ENCODE measurements at places on chromosomes 3 and 15.

GRCh38 chr15:101068523-101068960, 149.4 kb downstream of the LRRK1 start:
- no peak for DNase-seq

- no peak for DNase-seq
Observed at GRCh38 chr3:118525077-118525476, 509.6 kb downstream of the IGSF11 start.

DNA sequence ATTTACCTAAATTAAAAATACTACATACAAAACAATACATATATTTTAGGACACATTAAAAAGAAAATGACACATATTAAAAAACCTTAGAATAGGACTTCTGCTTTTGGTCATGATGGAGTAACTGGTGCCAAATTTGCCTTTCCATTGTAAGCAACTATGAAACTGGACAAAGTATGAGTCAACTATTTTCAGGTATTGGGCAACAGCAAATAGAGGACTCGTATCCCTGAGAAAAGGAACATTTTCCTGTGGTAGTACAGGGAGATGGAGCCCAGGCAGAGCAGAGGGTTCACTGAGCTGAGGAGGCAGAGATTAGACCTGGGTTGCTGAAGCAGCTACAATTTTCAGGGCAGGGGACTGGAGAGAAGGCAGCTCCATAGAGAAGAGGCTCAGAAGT, 14.7 kb downstream of the CCR1 start:
- DNase-seq = no peak

GRCh38 chr3:42012383-42012934, 50.6 kb upstream of the ULK4 start:
- DNase-seq = no peak

GRCh38 chr3:151383111-151383510, 1.4 kb downstream of the P2RY12 start:
- DNase-seq = no peak

- DNase-seq = no peak
Observed at GRCh38 chr3:178139116-178139515, 397.1 kb upstream of the KCNMB2 start.

DNA sequence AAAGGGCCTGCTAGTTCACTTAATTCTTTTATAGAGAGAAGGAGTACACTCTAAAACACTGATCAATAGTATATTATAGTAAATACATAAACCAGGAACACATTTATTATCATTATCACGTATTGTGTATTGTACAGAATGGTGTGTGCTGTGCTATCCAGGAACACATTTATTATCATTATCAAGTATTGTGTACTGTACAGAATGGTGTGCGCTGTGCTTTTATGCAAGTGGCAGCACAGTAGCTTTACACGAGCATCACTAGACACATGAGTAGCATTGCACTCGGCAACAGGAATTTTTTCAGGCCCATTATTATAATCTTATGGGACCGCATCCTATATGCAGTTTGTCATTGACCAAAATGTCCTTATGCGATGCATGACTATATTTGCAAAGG, 20.9 kb upstream of the MUC20 start:
- DNase-seq = no peak

DNA sequence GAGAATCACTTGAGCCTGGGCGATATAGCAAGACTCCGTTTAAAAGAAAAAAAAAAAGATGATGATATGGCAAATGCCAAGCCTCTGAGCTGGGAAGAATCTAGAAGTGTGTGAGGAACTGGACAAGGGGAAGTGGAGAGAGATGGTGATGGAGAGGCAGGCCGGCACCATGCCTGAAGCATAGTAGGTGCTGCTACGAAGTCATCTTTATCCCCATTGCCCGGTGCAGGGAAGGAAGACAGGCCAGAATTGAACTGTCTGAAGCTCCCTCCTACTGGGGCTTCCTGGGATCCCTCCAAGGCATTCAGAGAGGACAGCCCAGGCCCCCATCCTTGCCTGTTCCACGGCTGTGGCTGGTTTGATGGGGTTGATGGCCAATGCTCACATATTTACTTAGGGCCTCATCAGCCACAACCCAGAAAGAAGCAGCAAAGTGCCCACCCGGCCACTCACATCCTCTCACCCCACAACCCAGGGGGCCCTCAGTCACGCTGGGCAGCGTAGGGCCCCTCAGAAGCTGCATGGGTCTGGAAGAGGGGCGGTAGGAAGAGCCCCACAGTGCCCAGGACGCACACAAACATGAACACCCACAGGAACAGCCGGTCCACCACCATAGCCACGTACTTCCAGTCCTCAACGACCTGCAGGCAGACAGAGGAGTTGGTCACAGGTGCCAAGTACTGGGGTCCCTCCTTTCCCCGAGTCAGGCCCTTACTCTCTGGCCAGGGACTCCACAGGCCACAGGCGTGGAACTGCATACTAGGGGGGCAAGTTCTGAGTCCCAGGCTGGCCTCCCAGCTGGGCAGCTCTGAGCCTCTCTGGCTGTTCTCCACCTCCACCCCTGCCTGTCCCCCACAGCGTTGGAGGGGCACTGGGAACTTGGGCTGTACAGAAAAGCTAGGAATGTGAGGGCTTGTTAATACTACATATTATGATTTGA, 4.1 kb upstream of the CHRNA3 start:
- DNase-seq = no peak

DNA sequence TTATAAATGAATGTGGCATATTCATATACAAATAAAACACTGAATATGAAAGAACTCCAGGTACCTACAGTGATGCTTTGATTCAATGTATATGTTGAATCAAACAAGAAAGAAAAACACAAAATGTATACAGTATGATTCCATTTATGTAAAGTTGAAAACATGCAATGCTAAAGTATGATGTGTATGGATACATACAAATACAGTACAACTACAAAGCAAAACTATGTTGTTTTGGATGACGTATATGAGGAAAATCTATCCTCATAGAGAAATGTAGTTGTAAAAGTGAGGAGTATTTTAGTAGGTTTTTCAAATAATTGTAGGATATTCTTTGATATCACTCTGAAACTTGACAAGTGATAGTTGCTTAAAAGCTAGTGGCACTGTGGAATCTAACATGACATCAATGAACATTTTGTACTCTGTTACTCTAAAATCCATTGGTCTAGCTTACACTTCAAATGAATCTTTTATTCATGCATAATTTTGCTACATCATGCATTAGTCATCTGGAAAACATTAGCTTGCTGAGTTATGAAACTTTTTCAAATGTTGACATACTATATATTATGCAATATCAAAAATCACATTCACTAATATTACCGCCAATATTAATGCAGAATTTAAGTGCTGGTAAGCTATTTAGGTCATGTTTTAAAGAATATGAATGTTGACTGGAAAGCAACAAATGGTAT, 278.1 kb upstream of the CHRNA7 start:
- DNase-seq = no peak

- DNase-seq = no peak
Observed at GRCh38 chr3:14077310-14077709, 47.4 kb downstream of the CHCHD4 start.

GRCh38 chr3:33833408-33834095, 35.1 kb downstream of the PDCD6IP start:
- DNase-seq = no peak

GRCh38 chr15:65394280-65394789, 16.5 kb upstream of the IGDCC3 start:
- no peak for DNase-seq

DNA sequence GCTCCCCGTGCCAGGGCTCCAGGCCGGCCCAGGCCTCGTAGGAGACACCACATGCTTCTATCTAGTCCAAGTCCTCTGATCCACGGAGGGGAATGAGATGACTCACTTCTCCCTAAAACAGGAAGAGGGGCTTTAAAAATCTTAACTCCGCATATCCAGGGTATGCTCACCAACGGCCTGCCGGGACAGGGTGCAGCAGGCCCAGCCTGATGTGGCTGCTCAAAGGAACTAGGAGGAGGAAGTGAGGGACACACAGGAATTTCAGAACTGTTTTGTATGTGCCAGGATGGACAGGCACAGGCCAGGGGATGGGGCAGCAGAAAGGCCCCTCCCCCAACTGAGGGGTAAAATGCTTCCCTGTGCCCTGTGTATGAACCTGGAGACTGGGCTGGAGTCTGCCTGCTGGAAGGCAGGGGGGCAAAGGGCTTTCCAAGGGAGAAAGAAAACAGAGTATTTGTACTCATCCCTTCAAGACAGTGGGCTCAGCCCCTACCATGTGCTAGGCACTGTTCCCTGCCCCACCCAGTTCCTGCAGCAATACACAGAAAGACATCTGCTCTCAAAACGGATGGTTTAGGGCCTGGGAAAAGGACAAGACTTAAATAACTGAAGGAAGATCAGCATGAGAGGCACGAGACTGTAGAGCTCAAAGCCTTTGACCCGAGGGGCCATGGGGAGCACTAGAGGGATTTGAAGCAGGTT, 22.1 kb downstream of the CHDH start:
- DNase-seq = no peak

GRCh38 chr3:161551697-161552096, 55.1 kb downstream of the OTOL1 start:
- no peak for DNase-seq
